Uterus (tissue), 4 donors: ENCODE measurements at places on chromosomes 6 and 20. TPM values are rescaled to one million over a fixed set of nuclear protein-coding genes. Genes with fewer than 3 reads are reported as not detected.

- no peak for DNase-seq
These were observed 26.2 kb downstream of the CYP39A1 start for GRCh38 chr6:46626228-46626909.

The CGAS gene
- 1.0 TPM for total RNA-seq

- no peak for DNase-seq
These were observed 315.9 kb upstream of the KCNQ5 start for GRCh38 chr6:72305971-72306370.

The DEFB132 gene
- total RNA-seq, result not detected

DNA sequence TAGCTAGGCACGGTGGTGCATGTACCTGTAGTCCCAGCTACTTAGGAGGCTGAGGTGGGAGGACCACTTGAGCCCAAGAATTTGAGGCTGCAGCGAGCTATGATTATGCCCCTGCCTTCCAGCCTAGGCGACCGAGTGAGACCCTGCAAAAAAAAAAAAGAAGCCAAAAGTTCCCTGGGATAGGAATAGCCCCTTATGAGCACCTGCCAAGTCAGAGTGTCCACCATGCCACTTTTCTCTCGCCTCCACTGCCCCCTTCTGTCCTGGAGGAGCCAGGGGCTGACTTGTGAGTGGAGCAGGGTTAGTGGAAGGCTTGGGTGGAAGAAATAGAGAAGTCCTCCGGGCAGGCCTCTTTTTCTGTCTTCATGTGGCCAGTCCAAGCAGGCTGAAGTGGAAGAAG, 12.1 kb upstream of the DDX27 start:
- no peak for DNase-seq

DNA sequence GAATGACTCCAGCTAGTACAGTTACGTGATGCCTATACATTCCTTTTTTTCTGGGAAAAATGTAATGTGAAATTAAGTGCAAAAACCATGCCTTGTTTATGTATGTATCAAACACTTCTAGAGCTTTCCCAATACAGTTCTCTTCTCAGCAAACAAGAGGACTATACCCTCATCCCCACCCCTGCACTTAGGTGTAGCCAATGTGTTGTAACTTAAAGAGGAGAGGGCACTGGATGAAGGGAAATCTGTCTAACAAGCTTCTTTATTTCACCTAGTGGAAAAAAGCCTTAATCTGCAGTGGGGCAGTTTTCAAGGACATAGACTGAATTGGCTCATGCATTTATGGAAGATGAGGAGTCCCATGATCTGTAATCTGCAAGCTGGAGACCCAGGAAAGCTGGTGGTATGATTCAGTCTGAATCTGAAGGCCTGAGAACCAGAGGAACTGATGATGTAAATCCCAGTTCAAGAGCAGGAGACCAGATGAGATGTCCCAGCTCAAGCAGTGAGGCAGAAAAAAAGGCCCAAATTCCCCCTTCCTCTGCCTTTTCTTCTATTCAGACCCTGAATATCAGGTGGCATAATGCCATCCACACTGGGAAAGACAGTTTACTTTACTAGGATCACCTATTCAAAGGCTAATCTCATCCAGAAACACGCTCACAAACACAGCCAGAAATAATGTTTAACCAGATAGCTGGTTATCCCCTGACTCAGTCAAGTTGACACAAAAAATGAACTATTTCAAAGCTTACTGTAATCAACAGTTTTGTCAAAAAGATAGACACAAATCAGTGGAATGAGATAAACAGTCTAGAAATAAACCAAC, 25.8 kb upstream of the SLC17A3 start:
- no peak for DNase-seq

The EYS gene
- 1.3 TPM for total RNA-seq

DNA sequence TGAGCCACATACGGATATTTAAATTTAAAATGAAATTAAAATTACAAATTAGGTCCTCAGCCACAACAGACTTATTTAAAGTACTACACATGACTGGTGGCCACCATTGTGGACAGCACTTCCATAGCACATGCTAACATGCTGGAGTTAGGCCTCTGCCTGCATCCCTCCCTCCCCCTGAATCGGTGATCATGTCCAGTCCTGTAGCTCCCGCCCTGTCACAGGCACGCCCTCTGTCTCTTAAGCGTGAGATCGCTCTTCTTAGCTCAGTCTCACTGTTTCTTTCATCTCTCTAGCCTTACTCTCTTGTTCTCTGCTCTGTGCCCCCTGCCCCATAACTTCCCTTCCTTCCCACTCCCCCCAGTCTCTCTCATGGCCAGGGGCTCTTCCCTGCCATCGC, 28.9 kb downstream of the ELMO2 start:
- DNase-seq, result no peak

The CAGE1 gene
- not detected for total RNA-seq

- DNase-seq, result no peak
These were observed 154.2 kb downstream of the ALDH8A1 start for GRCh38 chr6:134795691-134796090.

The RTF2 gene
- total RNA-seq, result 86.6 TPM

- DNase-seq, result no peak
These were observed 1065.9 kb upstream of the CITED2 start for GRCh38 chr6:140440223-140440835.

GRCh38 chr6:13787137-13787536, 27.2 kb downstream of the MCUR1 start:
- DNase-seq, result no peak

The BPI gene
- not detected for total RNA-seq

The FILIP1 gene
- 15.0 TPM for total RNA-seq

The WFDC8 gene
- total RNA-seq, result not detected

GRCh38 chr6:14797875-14798593, 447.8 kb upstream of the JARID2 start:
- DNase-seq, result no peak

DNA sequence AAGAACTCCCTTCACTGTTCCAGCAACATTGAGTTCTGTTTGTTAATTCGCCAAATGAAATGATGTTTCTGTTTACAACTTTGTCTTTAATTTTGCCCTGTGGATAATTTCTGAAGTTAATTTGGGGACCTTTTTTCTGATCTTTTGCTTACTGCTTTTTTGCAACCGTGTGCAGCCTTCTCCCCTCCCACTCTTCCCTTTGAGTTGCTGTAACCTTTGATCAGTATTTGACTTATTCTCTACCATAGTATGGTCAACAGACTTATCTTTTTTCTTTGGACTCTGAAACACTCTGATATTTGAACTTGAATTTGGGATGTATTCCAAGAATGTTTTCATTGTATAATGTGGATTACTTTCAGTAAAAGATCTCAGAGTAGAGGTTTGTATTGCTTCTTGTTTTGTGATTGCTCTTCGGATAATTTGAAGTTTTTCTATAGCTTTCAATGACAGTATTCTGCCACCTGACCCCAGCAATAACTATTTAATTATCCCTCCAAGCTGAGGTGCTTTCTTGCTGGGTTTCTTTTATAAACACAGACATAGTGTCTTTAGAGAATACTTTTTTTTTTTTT, 46.2 kb downstream of the LRRN4 start:
- no peak for DNase-seq

The ID1 gene
- total RNA-seq, result 534 TPM

GRCh38 chr6:88840796-88841539, 122.5 kb downstream of the RNGTT start:
- DNase-seq, result no peak

The C4B gene
- 50.5 TPM for total RNA-seq

- no peak for DNase-seq
These were observed 3.9 kb upstream of the PRDM13 start for GRCh38 chr6:99602520-99603420.

DNA sequence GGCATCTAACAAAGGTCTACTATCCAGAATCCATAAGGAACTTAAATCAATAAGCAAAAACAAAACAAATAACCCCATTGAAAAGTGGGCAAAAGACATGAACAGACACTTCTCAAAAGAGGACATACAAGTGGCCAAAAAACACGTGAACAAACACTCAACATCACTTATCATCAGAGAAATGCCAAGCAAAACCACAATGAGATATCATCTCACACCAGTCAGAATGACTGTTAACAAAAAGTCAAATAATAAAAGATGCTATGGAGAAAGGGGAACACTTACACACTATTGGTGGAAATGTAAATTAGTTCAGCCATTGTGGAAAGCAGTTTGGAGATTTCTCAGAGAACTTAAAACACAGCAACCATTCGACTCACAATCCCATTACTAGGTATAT, 19.4 kb upstream of the VNN1 start:
- no peak for DNase-seq

The LPA gene
- 0.88 TPM for total RNA-seq

The DEFB124 gene
- total RNA-seq, result not detected
